ENCODE measurements at places on chromosomes 5 and 9.

DNA sequence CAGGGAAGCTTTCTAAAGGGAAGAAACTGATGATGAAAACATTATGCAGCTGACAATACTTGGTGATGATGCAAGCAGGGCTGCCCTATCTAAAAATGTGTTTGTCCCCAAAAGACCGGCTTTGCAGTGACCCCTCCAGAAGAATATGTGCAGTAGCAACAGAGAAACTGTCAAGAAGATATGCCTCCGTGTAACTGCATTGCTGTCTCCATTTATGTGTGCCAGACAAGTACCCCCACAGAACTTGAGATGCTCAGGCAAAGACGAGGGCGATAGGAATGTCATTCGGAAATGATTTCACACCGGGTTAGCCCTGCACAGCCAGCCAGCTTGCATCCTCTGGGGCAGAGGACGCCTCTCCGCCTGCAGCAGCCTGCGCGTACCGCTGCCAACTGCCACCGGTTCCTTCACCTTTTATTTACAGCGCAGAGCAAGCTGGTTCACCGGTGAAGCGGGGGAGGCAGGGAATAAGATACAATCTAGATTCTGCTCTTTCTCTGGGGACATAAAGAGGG is 2.0 kb downstream of the GABBR2 start:
- no peak for DNase-seq

DNA sequence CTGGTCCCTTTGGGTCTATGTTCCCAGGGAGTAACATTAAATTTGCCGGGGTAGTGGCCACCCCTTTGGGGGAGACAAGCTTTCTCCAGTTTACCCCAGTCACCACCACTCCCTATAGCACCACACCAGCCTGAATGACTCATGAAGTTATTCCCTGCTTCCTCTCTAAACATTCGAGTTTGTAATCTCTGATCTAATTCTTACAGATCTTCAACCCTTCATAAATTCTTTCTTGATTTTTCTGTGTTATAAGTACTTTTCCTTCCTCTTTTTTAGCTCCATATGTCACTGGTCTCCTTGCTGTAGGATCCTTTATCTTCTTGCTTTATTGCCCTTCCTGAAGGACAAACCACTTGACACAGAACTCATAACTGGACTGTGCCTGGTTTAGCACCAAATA is 55.6 kb downstream of the GNA14 start:
- no peak for DNase-seq

DNA sequence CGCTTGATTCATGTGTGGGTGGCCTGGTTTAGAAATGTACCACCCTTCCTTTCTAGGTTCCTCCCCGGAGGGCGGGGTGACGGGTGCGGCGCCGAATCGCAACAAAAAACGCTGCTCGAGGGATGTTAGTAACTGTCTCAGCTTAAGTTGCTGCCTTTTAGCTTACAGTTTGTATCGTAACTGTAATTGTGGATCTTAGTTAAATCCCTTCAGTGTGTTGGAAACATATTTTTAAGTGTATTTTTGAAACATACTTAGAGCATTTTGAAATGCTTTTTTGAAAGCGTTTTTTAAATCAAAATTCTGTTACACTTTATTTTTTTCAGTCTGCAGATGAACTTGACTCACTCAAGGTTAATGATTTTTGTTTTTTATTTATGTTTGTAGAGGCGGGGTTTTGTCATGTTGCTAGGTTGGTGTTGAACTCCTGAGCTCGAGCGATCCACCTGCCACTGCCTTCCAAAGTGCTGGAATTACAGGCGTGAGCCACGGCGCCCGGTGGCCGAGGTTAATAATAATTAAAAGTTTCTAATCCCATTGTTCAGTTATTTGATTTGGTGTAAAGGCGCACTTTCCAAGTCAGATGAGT is 997 bp upstream of the CHD1 start:
- no peak for DNase-seq

DNA sequence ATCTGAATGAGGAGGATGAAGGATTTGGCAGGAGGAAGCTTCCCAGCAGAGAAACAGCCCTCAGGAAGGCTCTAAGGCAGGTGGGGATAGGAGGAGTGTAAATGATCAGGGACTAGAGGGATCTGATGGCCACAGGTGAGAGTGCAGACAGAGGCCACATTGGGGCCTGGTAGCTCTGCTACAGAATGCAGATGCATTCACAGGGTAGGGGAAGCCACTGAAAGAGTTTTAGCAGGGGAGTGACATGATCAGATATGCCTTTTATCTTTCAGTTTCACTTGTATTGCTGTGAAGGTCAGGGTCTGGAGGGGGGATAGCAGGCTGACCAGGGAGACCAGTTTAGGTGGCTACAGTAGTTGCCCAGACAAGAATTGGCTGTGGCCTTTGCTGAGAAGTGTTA is 3.0 kb downstream of the TXNDC15 start:
- DNase-seq, result no peak

GRCh38 chr5:147578228-147579024 is 68.6 kb upstream of the DPYSL3 start:
- no peak for DNase-seq

- DNase-seq, result no peak
These were observed 8.7 kb upstream of the FBN2 start for GRCh38 chr5:128546658-128547281.

DNA sequence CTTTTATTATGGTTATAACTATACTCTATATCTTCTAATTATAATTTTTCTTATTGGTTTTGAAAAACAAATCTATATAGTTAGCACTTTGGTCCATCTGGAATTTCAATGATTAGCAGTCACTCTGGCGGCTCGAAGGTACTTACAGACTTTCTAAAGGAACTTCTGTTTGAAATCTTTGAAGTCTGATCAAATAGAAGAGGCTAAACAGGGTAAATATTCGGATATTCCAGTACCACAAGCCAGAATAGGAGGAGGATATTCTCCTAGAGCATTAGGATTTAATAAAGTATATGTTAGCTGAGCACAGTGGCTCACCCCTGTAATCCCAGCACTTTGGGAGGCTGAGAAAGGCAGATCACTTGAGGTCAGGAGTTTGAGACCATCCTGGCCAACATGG is 38.7 kb upstream of the HSD17B3 start:
- DNase-seq, result no peak

DNA sequence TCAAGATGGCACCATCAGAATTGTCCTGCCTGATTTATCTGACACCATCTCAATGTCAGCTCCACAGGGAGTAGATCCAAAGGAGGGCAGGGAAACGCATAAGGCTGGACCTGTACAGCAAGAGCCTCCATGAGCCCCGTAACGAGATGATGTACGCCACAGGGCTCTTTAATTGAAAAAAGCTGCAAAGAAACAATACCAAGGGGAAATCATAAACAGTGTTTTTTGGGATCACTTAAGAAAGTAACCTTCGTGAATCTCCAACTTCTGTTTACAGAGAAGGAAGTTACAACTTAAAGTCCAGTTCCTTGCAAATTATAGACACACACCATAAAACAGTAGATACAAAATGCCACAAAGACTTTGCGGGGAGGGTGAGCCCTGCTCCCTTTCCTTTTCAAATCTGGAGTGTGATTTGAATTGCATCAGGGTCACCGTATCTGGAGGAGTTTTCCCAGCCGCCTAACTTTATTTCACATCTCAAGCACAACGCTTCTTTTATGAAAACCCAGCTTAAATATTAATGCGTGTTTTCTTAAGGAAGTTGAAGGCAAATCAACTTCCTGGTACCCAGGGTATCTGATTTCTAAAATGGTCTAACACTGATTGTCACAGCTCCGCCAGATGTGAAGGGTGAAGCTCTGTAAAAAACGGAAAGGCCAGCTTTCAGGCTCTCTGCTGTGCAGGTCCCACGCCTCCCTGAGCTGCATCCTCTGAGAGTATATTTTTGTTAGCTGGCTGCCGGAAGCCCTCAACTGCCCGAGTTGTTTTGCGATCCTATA is 88.9 kb downstream of the EBF1 start:
- no peak for DNase-seq

DNA sequence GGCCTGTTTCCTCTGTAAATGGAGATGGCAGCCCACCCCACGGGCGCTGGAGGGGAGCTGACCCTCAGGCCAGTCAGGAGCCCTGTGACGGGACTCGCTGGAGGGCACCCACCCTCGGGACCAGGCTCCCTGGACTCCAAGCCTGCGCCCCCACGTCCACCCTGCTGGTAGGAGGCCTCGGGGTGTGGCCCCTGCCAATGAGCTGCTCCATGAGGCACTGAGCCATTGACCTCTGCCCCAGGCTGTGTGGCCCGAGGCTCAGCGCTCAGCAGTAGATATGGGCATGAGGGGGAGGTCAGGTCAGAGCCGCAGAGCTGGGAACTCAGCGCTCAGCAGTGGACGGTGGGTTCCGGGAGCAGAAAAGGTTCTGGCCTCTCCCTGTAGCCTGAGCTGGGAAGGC is 52.3 kb upstream of the EGFL7 start:
- no peak for DNase-seq

DNA sequence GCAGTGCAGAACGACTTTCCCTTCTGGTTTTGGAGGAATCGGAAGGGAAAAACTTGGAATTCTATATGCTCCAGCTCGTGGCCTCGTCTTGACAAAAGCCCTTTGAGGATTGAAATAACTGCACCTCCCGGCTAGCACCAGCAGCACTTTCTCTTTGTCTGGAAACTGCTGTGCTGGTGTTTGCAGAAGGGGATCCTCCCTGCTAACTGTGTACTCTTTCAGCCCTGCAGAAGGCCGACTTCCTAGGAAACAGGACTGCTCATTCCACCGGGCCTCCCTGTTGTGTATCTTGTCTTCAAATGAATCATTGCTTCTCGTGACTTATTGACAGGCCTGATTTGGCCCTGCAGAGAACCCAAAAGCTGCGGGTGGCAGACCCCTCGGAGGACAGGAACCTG is 23.6 kb downstream of the STC2 start:
- DNase-seq, result no peak

- DNase-seq, result no peak
These were observed 9.5 kb downstream of the PSAT1 start for GRCh38 chr9:78306222-78307076.

DNA sequence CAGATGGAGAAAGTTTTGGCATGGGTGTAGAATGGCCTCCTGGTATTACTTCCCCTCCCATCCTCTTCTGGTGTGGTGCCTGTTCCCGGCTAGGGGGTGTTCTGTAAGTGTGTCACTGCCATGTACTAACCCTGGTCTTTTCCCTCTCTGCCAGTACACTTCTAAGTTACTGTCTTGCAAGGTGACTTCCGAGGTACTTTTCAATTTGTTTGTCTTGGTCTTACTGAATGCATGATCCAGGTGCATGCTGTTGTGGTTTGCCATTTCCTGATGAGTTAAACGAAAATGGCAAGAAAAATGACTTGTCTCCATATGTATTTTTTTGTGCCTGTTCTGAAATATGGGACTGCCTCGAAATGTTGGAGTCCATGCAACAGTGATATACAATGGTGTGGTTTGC is 46.0 kb downstream of the C9orf152 start:
- DNase-seq, result no peak

DNA sequence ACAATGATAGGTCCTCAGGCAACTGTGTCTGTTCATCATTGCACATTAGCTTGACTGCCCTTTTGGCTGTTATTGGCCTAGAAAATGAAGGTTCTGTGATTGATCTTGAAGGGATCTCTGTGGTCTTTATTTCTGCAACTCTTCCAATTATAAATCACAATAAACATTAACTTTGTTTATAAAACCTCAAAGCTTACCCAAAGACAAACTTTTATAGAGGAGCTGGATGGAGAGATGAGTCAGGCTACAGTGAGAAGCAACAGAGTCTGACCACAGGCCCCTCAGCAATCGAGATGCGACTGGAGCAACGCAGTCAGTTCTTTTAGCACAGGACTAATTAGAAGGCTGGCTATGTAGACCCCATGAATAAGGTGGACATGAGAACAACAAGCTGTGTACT is 5.3 kb downstream of the MACROH2A1 start:
- DNase-seq, result no peak

GRCh38 chr5:135386886-135387628 is 12.0 kb downstream of the MACROH2A1 start:
- no peak for DNase-seq

- DNase-seq, result no peak
These were observed 303.4 kb upstream of the ATP10B start for GRCh38 chr5:161155451-161155850.

DNA sequence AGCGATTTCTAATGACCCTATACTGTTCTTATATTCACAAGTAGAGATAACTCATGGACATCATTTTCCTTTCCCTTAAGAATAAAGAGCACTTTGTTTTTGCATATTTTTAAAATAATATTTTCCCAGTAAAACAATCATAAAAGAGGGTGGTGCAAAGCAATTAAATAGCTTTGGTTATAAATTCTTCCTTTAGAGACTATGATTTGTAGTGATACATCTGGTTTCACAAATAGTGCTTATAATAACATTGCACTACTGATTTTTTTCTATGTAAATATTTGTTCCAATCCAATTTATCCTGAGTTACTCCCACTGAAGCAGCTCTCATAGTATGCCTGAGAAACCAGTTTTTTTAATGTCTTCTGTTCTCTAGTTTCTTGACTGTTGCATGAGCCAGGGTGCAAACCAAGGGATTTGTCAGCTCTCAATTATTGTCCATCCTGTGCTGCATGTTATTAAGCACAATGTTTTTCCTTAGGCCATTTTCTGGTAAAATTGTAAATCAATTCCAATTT is 74.7 kb downstream of the LURAP1L start:
- no peak for DNase-seq

GRCh38 chr5:36536616-36537005 is 69.8 kb upstream of the SLC1A3 start:
- no peak for DNase-seq

DNA sequence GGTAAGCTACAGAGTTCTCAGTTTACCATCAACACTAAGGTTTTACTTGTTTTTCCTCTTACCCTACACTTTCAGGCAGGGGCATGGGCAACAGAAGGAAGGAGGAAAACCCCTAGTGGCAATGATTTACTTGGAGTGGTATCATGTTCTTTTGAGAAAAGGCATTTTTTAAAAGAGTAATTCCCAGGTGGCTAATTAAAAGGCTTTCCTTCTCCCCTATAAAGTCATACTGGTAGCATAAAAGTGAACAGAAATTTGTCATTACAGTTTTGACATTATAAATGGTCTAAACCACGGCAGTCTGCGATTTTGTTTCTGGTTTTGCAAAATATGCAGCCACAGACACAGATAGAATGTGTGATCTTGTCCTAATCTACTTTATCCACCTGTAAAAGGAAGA is 30.9 kb upstream of the OR2K2 start:
- no peak for DNase-seq

- no peak for DNase-seq
These were observed 48.3 kb upstream of the SPATA31C2 start for GRCh38 chr9:88186495-88187110.

- DNase-seq, result no peak
These were observed 40.4 kb upstream of the TESK1 start for GRCh38 chr9:35564658-35565061.

DNA sequence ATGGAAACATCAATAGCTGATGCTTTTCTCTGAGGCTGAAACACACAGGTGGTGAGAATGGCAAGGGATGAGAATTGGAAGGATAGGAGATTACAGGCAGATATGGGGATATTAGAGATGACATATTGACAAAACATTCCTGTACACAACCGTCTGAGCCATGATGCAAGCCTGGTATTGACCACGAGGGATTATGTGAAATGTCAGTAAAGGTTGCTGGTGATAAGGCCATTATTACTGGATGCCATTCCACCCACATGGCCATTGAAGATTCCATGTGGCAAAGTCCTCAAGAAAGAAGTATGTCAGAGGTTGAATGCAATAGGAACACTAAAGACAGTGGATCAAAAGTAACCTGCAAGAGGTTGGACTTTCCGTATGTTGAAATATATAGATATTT is 15.7 kb downstream of the GRAMD2B start:
- DNase-seq, result no peak

- no peak for DNase-seq
These were observed 452.8 kb downstream of the RAB3C start for GRCh38 chr5:59035681-59036080.

Data from DMS79 (cell line).